ENCODE measurements at places on chromosomes 3 and 15.

DNA sequence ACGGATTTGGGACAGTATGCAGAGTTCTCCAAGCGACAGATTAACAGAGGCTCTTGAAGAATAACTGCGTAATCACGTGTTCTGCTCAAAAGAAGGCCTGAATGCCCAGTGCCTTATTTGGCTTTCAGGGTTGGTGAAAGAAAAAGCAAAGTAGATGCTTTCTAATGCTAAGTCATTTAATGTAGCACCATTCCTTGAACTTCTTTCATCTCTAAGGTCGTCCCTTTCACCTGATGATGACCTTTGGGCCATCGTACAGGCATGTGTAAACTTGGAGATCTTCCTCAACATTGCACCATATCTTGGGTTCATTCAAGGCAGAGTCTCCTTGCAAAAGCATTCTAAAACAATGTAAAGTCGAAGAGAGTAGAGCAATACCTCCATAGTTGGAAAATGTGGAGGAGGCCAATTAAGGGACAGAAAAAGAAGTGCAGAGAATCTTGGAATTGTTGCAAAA, 48.9 kb downstream of the TMEM44 start:
- no peak for DNase-seq

DNA sequence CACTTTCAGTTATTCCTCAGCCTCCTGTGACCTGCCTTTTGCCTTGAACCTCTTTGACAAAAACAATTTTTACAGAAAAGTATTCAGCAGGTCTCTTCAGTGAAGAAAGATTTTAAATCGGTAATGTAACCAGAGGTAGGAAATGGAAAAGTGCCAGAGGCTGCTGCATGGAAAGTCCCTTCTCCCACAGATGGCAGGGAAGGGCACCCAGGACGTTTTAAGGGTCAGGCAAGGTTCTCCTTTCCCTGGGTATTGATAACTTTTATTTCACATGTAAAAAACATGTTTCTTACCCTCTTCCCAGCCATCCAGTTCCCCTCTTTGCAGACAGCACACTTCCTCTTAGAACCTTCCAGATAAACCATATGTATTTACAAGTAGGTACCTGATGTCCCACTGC, 185.6 kb downstream of the OR4M2 start:
- DNase-seq = no peak

DNA sequence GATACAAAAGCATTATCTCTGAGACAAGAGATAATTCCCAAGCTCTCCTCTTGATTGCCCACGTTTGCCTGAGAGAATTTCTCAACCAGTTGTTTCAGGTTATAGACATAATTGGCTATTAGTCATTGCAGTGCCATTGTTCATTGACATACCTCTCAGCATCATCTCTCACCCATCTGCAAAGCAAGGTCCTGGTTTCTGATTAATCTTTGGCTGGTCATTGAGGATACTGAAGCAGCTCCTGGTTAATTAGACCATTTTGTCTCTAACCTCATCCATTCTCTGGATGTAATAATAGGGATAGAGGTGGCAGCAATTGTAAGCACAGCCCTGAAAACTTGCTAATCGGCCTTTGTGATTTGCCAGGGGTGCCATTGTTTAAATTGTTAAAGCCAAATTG, 104.2 kb downstream of the CNTN6 start:
- no peak for DNase-seq

GRCh38 chr15:53116169-53116568, 326.0 kb upstream of the ONECUT1 start:
- DNase-seq = no peak

DNA sequence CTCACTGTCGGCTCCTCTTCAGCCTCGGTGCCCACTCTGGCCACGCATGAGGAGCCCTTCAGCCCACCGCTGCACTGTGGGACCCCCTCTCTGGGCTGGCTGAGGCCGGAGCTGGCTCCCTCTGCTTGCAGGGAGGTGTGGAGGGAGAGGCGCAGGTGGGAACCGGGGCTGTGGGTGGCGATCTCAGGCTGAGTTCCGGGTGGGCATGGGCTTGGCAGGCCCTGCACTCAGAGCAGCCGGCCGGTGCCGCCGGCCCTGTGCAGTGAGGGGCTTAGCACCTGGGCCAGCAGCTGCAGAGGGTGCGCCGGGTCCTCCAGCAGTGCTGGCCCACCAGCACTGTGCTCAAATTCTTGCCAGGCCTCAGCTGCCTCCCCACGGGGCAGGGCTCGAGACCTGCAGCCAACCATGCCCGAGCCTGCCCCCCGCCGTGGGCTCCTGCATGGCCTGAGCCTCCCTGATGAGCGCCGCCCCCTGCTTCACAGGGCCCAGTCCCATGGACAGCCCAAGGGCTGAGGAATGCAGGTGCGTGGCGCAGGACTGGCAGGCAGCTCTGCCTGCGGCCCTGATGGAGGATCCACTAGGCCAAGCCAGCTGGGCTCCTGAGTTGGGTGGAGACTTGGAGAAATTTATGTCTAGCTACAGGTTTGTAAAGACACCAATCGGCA, 899.1 kb downstream of the SI start:
- DNase-seq = no peak

DNA sequence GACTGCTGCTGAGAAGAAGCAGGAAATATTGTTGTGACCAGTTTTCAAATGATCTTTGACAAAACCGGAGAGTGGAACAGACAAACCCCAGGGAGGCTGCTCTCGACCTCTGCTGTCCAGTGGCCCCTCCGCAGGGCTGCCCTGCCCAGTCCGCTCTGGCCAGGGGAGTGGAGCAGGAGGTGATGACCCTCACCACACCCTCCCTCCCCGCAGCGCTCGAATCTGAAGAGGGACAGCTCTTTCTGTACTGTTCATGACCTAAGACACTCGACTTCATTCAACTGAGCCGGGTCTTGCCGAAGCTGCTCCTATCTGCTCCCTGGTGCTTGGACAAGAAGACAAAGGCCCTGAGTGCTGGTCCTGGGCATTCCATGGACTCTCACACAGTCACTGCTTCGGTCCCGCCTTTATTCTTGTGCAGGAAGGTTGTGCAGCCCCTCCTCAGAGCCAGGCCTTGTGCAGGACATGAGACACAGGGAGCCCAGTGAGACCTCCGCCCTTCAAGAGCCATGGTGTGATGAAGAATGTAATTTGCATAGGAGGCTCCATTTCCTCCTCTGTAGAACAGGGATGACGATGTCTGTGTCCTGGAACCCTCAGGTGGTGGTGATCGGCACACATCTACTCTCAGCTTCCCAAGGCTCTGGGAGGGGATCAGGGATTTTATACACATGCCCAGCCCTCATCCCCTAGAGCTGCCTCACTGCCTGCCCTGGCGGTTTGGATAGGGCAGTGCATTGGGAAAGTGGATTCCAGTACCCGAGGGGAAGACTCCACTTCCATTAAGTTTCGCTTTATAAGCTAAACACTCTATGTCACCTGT, 97.1 kb upstream of the PRR20G start:
- DNase-seq = no peak

- no peak for DNase-seq
Observed at GRCh38 chr3:141307351-141308059, 60.8 kb upstream of the ZBTB38 start.

GRCh38 chr15:64749999-64750657, 25.3 kb downstream of the RBPMS2 start:
- no peak for DNase-seq

DNA sequence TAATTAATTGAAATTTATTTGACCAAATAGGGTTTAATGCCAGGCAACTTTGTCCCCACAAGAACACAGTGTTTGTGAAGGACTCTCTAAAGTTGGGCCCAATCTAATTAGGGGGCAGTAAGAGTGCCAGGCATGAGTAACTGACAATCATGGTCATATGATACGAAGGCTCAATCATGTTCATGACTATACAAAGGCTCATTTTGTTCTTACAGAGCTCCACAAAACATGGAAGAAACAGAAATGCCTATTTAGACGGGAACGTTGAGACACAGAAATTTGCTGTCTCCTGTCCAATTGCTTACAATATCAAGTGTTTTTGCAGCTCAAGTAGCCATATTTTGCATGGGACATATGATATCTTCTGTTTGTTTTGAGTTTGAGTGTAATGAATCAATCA, 391.1 kb downstream of the SI start:
- no peak for DNase-seq
